ENCODE measurements at places on chromosomes 6 and 20. TPM values are rescaled to one million over a fixed set of nuclear protein-coding genes. Genes with fewer than 3 reads are reported as not detected.

Gene BPIFB4
- not detected for total RNA-seq

Gene LTB
- not detected for total RNA-seq

Gene MANEA
- total RNA-seq: 1.9 TPM

Gene AVP
- not detected for total RNA-seq

Gene CCN2
- 29.2 TPM for total RNA-seq

Gene RIMS1
- not detected for total RNA-seq

Gene CBLN4
- not detected for total RNA-seq

Gene DPPA5
- not detected for total RNA-seq

Gene PGC
- total RNA-seq: 0.26 TPM

Gene TMEM14C
- total RNA-seq: 72.4 TPM
